ENCODE measurements at places on chromosomes 5 and 9.

GRCh38 chr9:72454871-72455491 lies 66.4 kb upstream of the TMC1 start:
- no peak for DNase-seq

- no peak for DNase-seq
Observed at GRCh38 chr5:163548649-163549048, 43.2 kb downstream of the MAT2B start.

DNA sequence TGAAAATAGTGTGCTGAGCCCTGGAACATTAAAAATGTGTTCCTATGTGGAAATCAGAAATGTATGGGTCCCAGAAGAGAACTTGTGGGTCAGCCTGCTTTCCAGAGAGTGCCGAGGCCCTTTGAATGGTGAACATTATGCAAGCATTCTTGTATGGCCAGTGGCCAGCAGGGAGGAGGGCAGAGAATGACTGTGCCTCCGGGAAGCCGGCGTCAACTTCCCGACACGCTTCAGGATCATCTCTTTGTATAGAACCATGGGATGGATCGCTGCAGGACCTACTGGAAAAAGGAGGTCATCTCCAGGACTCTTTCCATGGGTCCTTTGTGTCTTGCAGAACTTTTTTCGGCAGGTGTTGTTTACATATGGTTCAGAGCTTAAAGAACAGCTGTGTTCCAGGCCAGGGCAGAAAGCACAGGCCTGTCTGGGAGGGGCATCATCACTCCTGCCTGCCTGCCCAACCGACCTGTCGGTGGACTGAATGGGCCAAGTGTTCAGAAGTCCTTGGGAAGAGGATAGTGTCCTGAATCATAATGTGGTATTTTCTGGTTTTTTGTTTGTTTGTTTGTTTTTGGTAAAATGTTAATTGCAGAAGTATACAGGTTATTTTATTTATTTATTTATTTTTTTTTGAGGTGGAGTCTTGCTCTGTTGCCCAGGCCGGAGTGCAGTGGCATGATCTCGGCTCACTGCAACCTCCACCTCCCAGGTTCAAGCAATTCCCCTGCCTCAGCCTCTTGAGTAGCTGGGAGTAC lies 9.0 kb downstream of the PRRC2B start:
- no peak for DNase-seq

DNA sequence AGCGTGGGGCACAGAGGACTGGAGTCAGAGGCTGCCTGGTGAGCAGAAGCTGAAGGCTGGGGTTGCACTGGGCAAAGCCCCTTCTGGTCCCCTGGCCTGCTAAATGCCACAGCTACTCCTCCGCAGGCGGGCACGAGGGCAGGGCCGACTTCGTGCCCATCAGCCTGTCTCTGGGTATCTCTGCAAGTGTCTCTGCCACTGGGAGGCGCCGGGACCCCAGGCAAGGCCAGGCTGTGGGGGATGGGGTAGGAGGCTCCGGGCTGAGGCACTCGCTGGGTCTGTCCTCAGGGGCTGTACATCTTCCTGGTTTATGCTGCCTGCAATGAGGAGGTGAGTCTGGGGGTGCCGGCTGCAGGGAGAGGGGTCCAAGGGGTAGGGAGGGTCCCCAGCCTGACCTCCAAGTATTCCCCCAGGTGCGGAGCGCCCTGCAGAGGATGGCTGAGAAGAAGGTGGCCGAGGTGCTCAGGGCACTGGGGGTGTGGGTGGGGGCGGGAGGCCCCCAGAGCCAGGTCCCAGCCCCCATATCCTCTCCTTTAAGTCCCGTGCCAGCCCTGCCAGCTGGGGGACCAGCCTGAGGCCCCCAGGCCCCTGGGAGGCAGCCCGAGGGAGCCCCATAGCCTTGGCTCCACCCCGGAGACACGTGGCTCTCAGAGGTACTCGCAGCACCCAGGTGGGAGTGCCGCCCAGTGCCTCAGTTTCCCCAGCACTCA lies 25.1 kb downstream of the ADGRD2 start:
- no peak for DNase-seq

DNA sequence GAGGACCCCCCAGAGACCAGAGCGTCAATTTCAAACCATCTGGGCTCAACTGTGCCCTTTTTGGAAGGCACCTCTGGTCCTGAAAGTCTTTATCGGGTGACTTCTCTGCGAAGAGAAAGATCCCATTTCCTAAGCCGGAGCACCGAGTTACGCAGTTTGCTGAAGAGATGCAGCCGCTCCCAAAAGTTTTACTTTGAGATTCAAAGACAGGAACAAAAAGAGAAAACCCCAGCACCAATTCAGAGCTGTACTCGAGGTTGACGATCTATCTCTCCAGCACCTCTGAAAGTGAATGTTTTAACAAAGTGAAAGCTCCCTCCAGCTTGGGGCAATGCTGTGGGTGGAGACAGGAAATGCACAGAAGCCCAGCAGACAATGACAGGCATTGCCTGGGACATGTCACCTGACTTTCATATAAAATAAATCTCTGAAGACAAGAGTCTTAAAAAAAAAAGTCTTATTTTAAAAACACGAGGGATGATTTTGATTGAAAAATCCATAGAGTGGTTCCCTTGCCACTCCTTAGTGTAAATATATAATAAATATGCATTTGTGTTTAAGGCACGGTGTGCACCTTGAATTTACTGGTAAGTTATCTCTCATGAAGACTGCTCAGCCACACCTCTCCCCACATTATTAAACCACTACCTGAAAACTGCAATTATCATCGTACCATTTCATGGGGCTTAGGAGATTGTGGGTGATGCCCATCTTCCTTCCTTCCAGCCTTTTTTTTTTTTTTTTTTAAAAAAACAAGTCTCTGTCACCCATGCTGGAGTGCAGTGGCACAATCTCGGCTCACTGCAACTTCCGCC lies 79.9 kb downstream of the FNBP1 start:
- DNase-seq: peak; percentile 60

DNA sequence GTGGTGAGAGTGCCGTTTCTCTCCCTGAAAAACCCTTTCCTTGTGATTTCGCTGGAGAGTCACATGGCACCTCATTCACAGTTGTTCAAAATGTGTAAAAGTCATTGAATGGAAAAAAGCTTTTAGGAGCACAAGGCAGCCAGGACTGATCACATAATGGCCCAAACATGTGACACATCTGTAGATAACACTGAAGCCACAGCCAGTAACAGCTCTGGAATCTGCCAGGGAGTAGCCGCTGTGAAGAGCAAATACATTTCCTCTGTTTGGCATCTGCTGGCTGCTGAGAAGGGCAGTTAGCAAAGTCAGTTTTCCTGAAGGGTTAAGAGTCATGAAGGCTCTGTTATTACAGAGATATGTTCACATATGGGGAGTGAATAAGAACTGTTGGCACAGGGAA lies 271.8 kb downstream of the NNT start:
- DNase-seq: no peak

- no peak for DNase-seq
Observed at GRCh38 chr5:61402244-61402823, 70.3 kb downstream of the ZSWIM6 start.
